ENCODE measurements at places on chromosomes 16 and 17.
A peak's percentile ranks its signal among the peaks of the same experiment; 100 is the strongest.

- no peak for DNase-seq
Measured at GRCh38 chr16:84612686-84613085, 5.2 kb downstream of the COTL1 start.

GRCh38 chr16:53085369-53085843 lies 30.6 kb downstream of the CHD9 start:
- no peak for DNase-seq

- no peak for DNase-seq
Measured at GRCh38 chr17:50163843-50164696, 1.7 kb upstream of the SGCA start.

DNA sequence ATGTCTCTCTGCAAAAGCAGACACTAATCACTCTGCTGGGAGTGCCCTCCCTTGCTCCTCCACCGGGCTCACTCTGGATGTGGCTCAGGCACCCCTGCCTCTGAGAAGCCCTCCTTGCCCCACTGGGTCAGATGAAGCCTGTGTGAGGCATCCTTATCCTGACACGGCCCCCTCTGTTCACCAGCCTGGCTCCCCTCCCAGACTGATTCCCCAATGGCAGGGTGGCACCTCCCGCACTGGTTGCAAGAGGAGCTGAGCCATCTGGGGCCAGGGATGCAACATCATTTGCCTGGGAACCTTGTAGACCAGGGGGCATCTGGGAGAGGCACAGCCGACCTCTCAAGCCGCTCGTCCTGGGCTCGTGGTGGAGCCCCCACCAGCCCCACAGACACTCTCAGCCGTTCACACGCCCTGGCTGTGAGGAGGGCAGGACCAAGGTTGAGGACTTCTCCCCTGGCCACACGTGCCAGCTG lies 6.7 kb downstream of the SMTNL2 start:
- DNase-seq = no peak

- DNase-seq = no peak
Measured at GRCh38 chr16:53666786-53667415, 36.8 kb downstream of the RPGRIP1L start.

- DNase-seq = no peak
Measured at GRCh38 chr16:72473631-72474030, 301.7 kb upstream of the PMFBP1 start.

DNA sequence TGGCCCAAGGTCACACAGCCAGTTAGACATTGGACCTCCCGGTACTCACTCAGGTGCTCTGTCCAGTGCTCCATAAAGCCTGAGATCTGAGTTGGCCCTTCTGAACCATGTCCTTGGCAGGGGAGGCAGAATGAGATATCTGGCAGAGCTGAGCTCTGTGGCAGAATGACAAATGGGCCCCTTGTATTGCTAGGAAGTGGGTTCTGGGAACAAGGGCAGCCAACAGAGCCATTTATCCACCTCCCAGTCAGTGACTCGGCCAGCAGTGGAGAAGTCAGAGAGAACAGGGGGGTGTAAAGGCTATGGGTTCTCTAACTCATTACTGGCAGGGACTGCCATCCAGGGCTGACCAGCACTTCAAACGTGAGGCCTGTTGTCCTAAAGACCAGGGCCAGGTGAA lies 117.1 kb upstream of the NLRP1 start:
- no peak for DNase-seq

- no peak for DNase-seq
Measured at GRCh38 chr16:11190588-11191560, 65.1 kb downstream of the SOCS1 start.

DNA sequence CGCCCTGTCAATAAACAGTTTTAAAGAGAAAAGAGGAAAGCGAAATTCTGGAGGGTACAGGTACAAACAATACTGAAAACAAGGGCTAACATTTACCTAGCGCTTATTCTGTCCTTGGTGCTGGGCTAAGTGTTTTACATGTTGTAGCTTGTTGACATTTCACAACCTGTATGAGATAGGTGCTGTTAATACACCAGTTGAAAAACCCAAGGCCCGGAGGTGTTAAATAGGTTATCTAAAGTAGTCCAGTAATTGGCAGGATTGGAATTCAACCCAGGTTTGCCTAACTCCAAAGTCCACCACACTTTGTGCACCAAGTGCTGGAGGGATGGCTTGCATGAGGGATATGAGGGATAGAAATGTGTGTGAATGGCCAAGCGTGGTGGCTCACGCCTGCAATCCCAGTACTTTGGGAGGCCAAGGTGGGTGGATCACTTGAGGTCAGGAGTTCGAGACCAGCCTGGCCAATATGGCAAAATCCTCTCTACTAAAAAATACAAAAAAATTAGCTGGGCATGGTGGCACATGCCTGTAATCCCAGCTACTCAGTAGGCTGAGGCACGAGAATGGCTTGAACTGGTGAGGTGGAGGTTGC lies 2.9 kb downstream of the ATP6V0D1 start:
- no peak for DNase-seq

GRCh38 chr17:72445055-72445991 lies 324.5 kb downstream of the SOX9 start:
- DNase-seq = peak; percentile 48

DNA sequence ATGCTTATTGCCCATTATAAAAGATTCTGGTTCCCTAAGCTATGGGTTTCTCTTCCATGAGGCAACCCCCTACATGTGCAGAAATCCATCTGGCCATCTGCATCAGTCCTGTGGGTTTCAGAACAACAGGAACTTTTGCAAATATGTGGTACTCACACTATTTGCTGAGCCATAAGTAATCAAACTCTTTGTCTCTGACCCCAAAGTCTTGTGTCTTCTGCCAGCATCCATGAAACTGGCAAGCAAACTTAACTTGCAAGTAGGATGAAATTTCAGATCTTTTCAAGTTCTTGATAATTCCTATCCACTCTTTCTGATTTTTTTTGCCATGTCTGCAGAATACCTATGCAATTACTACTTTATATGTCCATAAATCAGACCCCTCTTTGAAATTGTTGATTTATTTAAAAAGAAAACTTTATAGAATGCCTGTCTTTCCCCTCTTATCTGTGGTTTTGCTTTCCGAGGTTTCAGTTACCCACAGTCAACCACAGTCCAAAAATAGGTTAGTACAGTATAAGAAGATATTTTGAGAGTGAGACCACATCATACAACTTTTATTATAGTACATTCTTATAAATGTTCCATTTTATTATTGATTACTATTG lies 158.4 kb upstream of the IRX3 start:
- no peak for DNase-seq

DNA sequence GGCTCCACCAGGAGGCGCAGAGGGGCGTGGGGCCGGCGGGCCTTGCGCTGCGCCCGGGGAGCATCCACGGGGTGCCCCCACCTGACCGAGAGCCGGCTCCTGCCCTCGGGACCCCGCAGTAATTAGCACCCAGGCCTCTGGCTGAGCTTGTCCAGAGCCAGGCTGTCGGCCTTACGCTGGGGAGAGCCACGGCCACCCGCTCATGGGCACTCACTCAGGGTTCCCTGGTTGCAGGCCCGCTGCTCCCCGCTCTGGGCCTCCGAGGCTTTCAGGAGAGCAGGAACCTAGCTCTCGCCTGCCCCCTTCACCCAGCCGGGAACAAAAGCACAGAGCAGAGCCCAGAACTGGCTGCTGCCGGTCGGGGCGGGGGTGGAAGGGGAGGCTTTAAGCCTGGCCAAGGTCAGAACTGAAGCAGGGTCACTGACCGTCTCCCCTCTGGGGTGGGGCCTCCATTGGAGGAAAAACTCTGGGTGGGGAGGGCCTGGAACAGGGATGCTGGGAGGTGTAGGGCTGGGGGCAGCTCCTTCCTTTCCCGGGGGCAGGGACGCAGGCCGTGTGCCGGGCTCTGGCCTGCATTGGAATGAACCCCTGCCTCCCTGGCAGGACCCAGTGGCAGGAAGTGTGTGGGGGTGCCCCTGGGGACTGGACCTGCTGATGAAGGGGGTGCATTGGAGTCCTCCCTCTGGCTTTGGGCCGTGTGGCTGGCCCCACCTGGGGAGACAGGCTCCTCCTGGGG lies 12.3 kb downstream of the GLIS2 start:
- peak; percentile 65 for DNase-seq

GRCh38 chr17:409848-410542 lies 57.4 kb upstream of the RPH3AL start:
- peak; percentile 90 for DNase-seq

DNA sequence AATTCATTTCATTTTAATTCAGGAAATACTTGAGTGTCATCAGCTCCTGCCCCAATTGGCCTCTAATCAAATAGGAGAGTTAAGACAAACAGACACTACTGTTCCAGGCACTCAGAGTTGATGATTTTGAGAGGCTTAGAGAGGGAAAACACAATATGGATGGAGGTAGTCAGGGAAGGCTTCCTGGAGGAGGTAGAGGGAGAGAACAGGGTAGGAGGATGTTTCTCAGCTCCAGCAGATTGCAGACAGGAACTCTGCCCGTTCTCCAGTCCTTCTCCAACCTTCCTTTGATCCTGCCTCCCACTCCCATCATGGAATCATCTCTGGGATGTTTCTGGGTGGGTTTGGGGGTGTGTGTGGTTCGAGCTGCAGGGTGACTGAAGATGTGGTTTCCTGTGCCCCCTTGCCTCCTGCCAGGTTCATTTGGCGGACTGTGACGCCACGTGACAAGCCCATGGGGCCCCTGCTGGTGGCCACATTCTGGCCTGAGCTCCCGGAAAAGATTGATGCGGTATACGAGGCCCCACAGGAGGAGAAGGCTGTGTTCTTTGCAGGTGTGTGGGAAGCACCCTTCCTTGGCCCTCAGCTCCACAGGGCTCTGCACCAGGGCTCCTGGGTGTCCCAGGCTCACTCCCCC lies 12.2 kb upstream of the LPCAT2 start:
- DNase-seq = no peak

GRCh38 chr17:6639014-6639585 lies 1.4 kb downstream of the KIAA0753 start:
- no peak for DNase-seq

DNA sequence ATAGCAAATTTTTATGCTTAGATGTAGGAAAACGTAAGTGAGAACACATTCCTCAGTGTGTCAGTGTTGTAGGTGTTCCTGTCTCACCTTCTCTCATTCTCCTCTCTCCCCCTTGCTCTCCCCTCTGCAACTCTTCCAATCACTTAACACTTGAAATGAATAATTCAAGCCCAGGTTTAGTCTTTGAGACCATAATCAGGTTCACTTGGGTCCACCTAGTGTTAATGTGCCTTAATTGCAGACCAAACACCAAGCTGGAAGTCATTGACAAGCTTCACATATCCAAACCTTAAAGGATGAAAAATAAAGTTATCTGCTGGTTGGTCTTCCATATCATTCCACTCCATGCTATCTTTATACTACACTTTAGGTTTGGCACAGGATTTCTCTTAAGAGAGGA lies 37.0 kb downstream of the STXBP4 start:
- no peak for DNase-seq

DNA sequence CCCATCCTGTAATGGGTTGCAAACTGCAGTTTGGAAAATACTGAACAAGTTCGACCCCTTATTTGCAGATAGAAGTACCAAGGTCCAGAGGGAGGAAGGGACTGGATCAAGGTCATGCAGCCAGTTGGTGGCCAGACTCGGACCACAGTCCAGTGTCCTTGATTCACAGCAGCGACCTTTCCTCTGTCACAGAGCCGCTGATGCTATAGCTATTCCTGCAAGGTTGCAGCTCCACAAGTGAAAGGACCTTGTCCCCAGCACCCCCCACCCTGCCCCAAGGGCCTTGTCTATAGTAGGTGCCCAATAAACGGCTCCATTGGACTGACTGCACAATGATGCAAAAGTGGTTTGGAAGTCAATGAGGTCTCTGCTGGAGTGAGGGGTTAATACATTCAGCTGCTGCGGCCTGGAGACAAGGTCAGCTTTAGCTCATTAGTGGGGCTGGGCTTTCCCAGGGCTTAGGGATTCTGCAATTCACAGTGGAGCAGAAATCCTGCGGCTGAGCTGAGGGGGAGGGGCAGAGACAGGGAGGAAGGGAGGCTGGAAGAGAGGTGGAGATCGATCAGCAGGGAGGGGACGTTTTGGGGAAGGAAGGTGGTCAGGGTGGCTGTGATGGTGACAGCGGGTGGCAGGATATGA lies 13.4 kb upstream of the CRHR1 start:
- DNase-seq = no peak

DNA sequence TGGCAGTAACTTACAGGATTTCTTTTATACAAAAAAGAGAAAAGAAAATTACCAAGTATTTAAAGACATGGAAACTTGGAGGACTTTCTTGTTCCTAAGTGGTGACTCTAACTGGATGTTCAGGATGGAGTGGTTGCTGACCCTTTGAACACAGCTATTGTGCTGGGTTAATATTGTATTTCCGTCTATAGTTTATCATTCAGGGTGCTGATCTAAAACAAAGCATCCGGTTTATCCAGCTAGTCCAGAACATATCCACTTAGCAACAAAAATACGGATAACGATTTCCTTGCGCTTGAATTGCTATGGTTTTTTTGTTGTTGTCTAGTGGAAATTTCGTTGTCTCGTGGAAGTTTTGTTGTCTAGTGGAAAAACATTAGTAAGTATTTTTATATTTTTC lies 38.2 kb downstream of the SNTB2 start:
- no peak for DNase-seq

DNA sequence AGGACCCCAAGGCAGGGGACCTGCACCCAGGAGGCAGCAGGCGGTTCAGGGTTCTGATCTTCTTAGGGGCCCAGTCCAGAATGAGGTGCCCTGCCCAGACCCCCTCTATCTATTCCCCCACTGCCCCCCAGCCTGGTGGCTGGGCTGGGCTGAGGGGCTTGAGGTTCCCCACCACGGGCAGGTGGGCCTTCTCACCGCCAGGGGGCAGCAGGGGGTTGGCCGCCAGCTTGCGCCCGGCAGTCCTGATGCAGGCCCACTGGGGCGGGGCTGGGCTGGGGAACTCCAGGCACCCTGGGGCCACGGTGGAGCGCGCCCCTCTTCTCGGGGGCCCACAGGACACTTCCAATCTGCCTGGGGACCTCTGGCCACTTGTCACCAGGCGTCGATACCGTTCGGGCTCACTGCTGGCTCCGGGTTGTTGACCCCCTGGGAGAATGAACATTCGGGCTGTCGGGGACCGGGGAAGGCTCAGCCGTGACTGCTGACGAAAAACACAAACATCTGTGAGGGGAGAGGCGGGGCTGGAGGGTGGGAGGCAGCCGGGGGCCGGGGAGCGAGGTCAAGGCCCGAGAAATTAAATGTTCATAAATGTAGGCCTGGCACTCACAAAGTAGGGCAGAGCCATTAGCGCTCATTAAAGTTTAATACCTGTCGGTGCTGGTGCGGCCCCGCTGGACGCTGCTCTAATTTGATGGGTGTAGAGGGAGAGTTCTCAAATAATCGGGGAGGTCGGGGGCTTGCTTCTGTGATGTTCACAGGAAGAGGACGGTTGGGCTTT lies 219.3 kb upstream of the GSE1 start:
- no peak for DNase-seq

DNA sequence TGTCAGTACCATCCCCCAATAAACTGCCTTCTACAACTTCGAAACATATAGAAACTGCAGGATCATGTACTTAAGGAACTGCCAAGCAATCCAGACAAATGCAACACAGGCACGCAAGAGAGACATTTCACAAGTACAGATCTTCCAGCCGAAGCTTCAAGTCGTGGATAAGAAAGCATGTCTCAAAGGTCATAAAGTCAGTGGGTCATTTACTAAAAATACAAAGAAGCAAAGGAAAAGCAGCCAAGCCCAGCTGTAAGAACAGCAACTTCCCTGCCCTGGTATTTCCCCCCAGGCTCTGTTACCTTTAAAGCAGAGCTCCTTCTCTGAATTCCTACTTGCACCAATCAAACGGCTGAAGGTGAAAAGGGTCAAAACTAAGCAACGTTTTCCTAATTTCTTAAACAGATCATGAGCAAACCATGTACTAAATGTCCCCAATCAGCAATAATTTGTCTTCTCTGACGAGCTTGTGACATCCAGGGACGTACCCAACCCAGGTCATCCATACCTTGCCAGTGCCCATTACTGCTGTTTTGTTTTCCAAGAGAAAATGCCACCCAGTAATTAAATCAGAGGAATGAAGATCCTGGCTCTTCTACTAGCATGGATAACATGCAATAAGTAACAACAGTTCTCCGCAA lies 1.7 kb downstream of the AKTIP start:
- no peak for DNase-seq

Data from nucleus accumbens (tissue), 56 donors.